ENCODE measurements at places on chromosomes 2 and 18. TPM values are rescaled to one million over a fixed set of nuclear protein-coding genes. Genes with fewer than 3 reads are reported as not detected.

The SERPINB4 gene
- total RNA-seq, result not detected

The TGOLN2 gene
- total RNA-seq, result 172 TPM

The ARMC9 gene
- total RNA-seq, result 63.5 TPM

The HAT1 gene
- 24.8 TPM for total RNA-seq

The KIAA1328 gene
- 19.3 TPM for total RNA-seq

The UBXN4 gene
- total RNA-seq, result 54.5 TPM

The VWA3B gene
- total RNA-seq, result 25.3 TPM

Measured in upper lobe of left lung (tissue), 6 donors.